ENCODE measurements at places on chromosomes 11 and 22.

GRCh38 chr11:75524665-75525432, 892 bp downstream of the GDPD5 start:
- peak; percentile 15 for DNase-seq

DNA sequence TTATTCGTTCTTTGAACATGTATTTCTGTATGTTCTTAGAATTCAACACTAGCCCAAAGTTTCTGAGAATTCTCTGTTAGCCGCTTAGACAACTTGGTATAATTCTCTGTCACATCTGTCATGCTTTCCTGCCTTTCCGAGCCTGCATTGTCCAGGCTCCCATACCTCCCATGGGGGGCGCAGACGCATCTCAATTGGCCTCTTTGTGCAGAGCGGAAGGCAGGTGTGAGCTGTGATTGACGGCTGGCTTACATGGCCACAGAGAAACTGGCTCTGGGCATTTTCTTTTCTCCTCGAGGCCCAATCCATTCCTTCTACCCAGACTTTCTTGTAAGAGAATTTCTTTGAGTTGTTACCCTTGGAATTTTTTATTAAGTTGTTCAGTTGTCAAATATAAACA, 132.7 kb upstream of the SESN3 start:
- no peak for DNase-seq

- DNase-seq: no peak
Measured at GRCh38 chr11:15775797-15776196, 580.5 kb downstream of the SOX6 start.

GRCh38 chr11:127470306-127470884, 469.8 kb upstream of the KIRREL3 start:
- DNase-seq: no peak

GRCh38 chr11:130428316-130429119, at the start of gene ADAMTS8:
Gene ADAMTS8 (minus strand): TSS chr11:130428609. CDS start chr11:130428286, 323 bp downstream.
- DNase-seq: no peak

DNA sequence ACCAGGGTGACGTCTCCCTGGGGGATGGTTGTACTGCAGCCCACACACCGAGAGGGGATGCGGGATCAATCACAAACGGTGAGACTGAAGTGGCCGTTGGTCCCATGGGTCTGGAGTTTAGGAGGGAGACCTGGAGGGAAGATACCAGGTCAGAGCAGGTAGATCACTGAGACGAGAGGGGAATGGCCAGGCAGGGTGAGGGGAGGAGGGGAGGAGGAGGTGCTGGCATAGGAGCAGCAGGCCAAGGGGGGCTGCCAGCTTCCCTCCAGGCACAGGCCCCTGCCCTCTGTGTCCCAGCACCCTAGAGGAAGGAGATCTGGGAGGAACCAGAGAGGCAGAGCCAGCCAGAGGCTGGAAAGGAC, 7.0 kb downstream of the MAPK8IP2 start:
- DNase-seq: no peak

DNA sequence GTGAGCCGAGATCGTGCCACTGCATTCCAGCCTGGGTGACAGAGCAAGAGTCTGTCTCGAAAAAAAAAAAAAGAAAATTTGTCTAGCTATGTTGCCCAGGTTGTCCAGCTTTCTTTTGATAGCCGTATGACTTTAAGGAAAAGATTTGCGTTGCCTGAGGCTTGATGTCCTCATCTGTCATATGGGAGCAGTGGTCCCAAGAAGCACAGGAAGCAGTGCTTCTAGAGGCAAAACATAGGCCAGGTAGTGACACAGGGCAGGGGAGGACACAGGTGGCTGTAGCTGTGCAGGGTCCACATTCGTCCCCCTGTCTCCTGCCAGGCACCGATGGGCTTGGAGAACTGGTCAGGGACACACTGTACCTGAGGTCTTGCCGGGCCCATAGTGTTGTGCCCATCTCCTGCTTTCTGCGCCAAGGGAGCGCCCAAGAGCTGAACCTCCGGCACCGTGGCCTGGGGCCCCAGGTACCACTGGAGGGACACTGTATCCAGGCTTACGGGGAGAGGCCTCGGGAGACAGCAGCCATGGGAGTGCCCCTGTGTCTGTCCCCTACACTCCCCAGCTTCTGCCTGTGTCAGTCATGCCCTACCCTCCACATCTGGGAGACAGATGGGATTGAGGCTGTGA, 1.4 kb downstream of the LRRC74B start:
- DNase-seq: no peak

GRCh38 chr22:49948958-49949913, 11.3 kb upstream of the PIM3 start:
- no peak for DNase-seq

DNA sequence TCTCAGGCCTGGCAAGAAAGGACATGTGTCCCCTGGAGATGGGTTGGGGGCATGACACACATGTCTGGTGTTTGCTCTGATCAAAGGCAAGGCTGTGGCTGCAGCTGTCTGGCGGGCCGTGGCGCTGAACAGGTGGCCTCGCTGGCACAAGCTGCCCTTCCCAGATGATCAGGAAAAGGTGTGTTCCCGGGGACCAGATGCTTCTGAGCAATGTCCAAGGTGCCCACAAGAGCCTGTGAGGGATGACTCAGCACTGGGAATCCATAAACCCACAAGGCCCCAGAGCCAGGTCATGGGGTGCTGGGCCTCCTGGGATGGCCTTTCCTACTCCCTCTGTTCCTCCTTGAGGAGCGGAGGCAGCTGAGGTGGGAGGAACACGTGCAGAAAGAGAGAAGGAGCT, 9.7 kb upstream of the LRP5 start:
- no peak for DNase-seq

DNA sequence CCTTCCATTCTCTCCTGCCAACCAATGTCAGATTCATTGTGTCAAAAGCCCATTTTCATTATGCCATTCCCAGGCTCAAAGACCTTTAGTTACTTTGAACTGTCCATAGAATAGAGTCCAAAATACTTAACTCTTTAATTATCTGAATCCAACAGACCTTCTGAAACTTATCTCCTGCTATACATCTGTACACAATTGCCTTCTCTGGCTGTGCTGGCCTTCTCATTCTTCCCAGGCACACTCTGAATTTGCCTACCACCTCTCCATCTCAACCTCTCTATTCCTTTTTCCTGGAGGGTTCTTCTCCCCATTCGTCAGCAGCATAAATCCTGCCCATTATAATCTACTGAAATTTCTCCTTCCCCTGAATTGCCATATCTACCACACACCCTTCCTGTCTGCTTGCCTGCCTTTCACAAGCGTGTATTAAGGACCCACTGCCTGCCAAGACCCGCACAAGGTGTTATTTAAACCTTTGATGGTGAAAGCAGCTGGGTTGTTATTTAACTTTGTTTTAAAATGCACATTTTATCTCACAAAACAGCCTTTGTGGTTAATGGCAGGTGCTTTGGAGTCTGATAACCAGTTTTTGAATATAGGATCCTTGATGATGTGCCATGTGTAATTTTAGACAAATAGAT, 125.9 kb downstream of the CCDC81 start:
- DNase-seq: no peak

DNA sequence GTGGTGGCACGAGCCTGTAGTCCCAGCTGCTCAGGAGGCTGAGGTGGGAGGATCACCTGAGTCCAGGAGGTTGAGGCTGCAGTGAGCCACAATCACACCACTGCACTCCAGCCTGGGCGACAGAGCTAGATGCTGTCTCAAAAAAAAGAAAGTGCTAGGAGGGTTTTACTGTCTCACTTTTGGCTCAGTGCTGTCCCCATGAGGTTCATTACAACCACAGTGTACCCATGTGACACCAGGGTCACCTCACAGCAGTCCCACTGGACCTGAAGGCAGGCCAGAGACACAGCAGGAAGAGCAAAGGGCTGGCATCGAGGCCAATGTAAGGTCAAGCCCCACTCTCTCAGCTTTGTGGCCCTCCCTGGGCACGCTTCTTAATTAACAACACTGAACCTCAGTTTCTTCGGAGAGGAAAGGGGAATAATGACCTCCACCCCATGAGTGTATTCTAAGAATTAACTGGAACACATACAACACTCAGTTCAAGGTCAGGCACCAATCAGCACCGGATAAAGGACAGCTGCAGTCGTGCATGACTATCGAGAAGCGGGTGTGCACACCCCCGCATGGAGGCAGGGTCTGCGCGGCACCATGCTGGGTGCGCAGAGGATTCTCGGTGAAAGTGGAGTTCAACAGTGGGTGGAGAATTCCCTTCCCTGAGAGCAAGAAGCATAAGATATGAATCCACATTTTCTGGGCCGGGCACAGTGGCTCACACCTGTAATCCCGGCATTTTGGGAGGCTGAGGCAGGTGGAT, 30.9 kb upstream of the BAIAP2L2 start:
- DNase-seq: no peak

- no peak for DNase-seq
Measured at GRCh38 chr11:118295199-118295598, 9.3 kb upstream of the CD3E start.

GRCh38 chr11:14288189-14288935, 70.6 kb downstream of the RRAS2 start:
- no peak for DNase-seq

- DNase-seq: no peak
Measured at GRCh38 chr11:71917646-71918140, 10.7 kb downstream of the XNDC1N start.

- DNase-seq: no peak
Measured at GRCh38 chr22:24185501-24186351, 4.4 kb downstream of the SUSD2 start.

- DNase-seq: peak; percentile 32
Measured at GRCh38 chr11:36376888-36377758, 81.0 kb downstream of the PRR5L start.

GRCh38 chr11:117722082-117722481, 74.9 kb downstream of the DSCAML1 start:
- DNase-seq: no peak

GRCh38 chr11:28104984-28105383, 3.0 kb downstream of the KIF18A start:
- no peak for DNase-seq

- no peak for DNase-seq
Measured at GRCh38 chr11:83057721-83058120, 14.0 kb downstream of the RAB30 start.

GRCh38 chr11:73177778-73178539, 35.8 kb upstream of the FCHSD2 start:
- peak; percentile 75 for DNase-seq

DNA sequence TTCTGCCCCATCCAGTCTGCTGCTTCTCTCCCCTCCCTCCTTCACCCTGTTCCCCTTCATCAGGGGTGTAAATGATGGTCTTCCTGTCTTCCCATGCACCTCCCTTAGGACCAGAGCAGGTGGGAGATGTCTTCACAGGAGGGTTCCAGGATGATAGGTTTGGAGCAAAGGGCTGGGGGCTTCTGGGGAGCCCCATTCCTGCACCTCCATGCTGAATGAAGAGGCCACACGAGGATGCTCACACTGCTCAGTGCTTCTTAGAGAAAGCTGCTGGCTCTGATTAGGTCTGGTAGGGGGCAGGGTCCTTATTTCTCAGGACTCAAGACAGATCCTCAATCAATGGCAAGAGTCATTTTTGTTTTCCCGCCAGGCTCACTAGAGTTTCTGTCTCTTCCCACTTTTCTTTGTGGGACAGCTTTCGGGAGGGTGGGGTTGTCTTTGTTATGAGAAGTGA, 41.1 kb downstream of the BCR start:
- DNase-seq: no peak

GRCh38 chr22:28977060-28977459, 84.6 kb downstream of the C22orf31 start:
- no peak for DNase-seq

GRCh38 chr11:132844956-132845696, 687.2 kb downstream of the OPCML start:
- DNase-seq: no peak

GRCh38 chr11:46277622-46278386, at the start of gene CREB3L1:
Gene CREB3L1 (plus strand): TSS chr11:46277662. CDS start chr11:46278112, 450 bp downstream.
- no peak for DNase-seq

DNA sequence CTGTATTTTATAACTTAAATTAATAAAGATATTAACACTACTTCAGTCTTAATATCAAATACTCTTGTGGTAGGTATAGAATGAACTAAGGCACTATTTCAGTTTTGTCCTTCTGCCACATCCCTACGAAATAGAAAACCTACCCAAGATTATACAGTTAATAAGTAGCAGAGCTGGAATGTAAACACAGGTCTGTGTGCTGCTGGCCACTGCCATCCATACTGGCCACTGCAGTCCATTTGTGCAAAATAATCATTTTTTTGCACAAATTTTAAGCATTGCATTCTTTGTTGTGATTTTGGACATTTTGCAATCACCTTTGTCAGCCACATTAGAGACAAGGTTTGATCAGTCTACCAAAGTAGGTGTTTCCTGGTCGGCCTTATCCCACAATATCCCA, 91.9 kb downstream of the ME3 start:
- no peak for DNase-seq

GRCh38 chr11:129985823-129986222, 16.8 kb downstream of the PRDM10 start:
- no peak for DNase-seq

Measured in activated T-cell treated with anti-CD3 and anti-CD28 coated beads, Interleukin-2, amount 50 U/mL, for 4 hours (primary cell).